ENCODE measurements at places on chromosomes 3 and 15.

DNA sequence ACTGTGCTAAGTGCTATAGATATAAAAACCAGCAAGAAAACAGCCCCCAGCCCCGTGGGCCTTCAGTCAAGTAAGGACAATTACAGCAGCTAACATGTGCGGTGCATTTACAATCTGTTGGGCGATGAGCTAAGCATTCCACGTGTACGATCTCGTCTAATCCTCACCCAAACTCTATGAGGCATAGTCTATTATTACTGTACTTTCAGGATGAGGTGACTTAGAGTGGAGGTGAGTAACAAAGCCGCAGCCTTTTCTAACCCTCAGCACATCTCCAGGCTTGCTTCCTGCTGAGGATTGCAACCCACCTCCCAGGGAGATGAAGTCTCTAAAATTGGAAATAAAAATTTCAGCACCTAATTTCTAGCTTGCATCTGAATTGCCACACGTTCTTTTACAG lies 53.2 kb upstream of the MCF2L2 start:
- DNase-seq, result no peak

- DNase-seq, result no peak
These were observed 328.3 kb downstream of the MFSD1 start for GRCh38 chr3:159130108-159130507.

GRCh38 chr3:183134844-183135243 lies 27.7 kb downstream of the LAMP3 start:
- DNase-seq, result no peak

- no peak for DNase-seq
These were observed 120.6 kb downstream of the CPNE4 start for GRCh38 chr3:131914090-131914691.

- DNase-seq, result no peak
These were observed 6.9 kb upstream of the TNFSF10 start for GRCh38 chr3:172530101-172530561.

DNA sequence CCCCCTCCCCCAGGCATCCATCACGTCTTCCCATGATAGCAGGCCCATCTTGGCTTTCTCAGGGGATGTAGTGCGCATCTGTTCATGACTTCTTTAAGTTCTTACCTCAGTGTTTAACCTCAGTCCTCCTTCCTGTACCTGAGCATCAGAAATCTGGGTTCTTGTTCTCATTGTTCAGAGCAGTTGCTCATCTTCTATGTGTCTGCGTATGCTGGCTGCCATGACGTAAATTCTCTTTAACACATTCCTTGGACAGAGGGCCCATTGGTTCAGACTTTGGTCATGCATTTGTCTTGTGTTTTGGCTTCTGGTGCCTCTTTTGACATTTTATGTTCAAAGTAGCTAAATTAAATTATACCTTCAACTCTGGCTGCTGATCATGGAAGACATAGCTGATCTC lies 227.3 kb downstream of the CACNA2D3 start:
- no peak for DNase-seq
